ENCODE measurements at places on chromosomes 12 and 14.

GRCh38 chr14:93332397-93332852 is 411 bp downstream of the BTBD7 start:
- DNase-seq: peak; percentile 33

- DNase-seq: no peak
Measured at GRCh38 chr12:51779876-51780275, 68.6 kb downstream of the FIGNL2 start.

GRCh38 chr14:32648434-32648833 is 290.2 kb upstream of the NPAS3 start:
- no peak for DNase-seq

GRCh38 chr12:33427071-33427470 is 12.5 kb downstream of the SYT10 start:
- no peak for DNase-seq

GRCh38 chr12:31479516-31480210 is 111.3 kb downstream of the DENND5B start:
- DNase-seq: no peak
